Activated CD4-positive, alpha-beta T cell treated with anti-CD3 and anti-CD28 coated beads, Interleukin-2, amount 10 ng/mL, durations not matched to agents 24 days and 14 days (primary cell): ENCODE measurements at places on chromosomes 7 and 10.

DNA sequence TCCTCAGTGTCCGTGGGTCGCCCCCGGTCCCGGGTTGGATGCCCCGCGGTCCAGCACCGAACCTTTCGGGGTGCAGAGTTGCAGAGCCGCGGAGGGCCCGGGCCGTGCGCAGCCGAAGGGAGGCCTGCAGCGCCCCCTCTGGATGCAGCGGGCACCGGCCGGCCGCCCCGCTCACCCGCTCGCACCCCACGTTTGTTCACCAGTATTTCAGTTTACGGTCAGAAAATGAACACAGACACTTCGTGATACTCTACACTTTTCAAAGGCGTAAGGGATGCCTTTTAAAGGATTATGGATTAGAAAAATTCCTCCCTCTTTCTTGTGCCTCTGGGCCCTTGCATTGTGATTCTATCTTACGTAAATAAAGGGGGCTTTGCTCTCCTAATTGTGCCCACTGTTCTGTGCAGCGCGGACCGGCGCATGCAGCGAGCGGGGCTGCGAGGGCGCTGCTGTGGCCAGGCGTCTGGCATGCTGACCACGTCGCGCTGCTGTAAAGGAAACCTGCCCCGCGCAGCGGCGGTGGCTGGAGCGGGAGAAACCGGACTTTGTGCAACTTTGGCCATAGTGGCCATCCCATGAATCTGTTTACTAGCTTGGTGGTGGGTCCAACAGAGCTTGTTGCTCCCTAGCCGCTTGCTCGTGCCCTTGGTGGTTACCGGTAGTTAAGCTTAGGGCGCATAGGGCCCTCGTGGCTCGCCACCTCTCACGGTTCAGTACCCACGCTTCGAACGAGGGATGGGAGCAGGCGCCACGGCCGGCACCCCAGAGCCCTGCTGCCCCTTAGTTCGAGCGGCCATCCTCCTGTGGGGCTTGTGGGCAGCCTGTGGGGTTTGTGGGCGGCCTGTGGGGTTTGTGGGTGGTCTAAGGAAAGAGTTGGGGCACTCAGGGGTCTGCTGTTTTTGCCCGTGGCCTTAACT lies 739 bp upstream of the MEST start:
- H3K4me3 ChIP-seq: peak overlapping the region; percentile 67
- H3K27me3 ChIP-seq: peaks cover 73% of the 10 kb centered on the region

DNA sequence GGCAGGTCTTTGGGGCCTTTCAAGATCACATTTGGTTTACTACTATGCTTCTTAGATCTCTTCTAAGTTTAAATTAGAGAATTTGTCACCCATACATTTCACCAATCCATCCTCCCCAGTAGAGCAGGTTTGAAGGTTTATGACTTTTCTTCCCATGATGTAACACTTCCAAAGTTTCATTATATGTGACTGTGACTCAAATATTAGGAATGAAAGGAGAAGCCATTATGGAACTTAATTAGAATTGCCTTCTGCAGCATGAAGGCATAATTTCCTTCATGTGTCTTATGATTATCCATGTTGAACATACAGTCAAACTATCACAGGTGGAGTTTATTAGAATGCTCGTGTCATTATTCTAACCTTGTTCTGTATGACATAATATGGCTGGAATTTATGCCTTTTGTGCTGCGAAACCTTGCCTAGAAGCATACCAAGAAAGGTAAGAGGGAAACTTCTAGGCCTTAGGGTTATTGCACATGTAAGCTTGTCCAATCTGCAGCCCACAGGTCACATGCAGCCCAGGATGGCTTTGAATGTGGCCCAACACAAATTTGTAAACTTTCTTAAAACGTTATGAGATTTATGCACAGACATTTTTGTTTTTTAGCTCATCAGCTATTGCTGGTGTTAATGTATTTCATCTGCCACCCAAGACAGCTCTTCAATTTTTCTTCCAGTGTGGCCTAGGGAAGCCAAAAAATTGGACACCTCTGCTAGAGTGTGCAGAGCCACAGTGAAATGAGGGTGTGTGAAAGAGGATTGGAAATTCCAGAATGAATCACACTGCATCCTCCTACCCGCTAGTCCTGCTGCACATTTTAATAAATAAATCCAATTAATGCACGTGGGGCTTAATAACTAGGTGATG lies 133.6 kb downstream of the TMEM26 start:
- no peak overlapping the region for H3K4me3 ChIP-seq
- peaks cover 4% of the 10 kb centered on the region for H3K27me3 ChIP-seq
- DNase-seq: no peak
- H3K27ac ChIP-seq: no peak overlapping the region

- H3K27ac ChIP-seq: no peak overlapping the region
- H3K27me3 ChIP-seq: no peaks in the 10 kb centered on the region
- DNase-seq: no peak
- peaks cover 39% of the 10 kb centered on the region for H3K36me3 ChIP-seq
These were observed 64.9 kb downstream of the CUL1 start for GRCh38 chr7:148763622-148764021.

- H3K36me3 ChIP-seq: no peaks in the 10 kb centered on the region
- peak overlapping the region; percentile 32 for H3K4me3 ChIP-seq
- peaks cover 14% of the 10 kb centered on the region for H3K4me1 ChIP-seq
- peak overlapping the region; percentile 15 for H3K27ac ChIP-seq
- DNase-seq: peak; percentile 57
These were observed 13.7 kb upstream of the HERC4 start for GRCh38 chr10:68088740-68089139.

- H3K4me3 ChIP-seq: no peak overlapping the region
- no peak overlapping the region for H3K27ac ChIP-seq
- no peak for DNase-seq
- H3K27me3 ChIP-seq: peaks cover 16% of the 10 kb centered on the region
- H3K4me1 ChIP-seq: peaks cover 13% of the 10 kb centered on the region
- no peaks in the 10 kb centered on the region for H3K36me3 ChIP-seq
These were observed 6.8 kb upstream of the CLDN4 start for GRCh38 chr7:73823873-73824592.

- peak overlapping the region; percentile 89 for H3K27ac ChIP-seq
- H3K36me3 ChIP-seq: peaks cover 27% of the 10 kb centered on the region
- DNase-seq: peak; percentile 83
These were observed 488 bp downstream of the EIF4H start for GRCh38 chr7:74174606-74175082.
